Fibroblast of skin of right quadriceps (primary cell): ENCODE measurements at places on chromosomes 2 and 18.
A peak's percentile ranks its signal among the peaks of the same experiment; 100 is the strongest.

- DNase-seq = peak; percentile 42
Observed at GRCh38 chr18:45688833-45689232, 35.1 kb upstream of the SLC14A1 start.

GRCh38 chr18:63237881-63238692, 81.5 kb downstream of the BCL2 start:
- peak; percentile 84 for DNase-seq

GRCh38 chr2:128617029-128617590, 298.4 kb upstream of the HS6ST1 start:
- no peak for DNase-seq

DNA sequence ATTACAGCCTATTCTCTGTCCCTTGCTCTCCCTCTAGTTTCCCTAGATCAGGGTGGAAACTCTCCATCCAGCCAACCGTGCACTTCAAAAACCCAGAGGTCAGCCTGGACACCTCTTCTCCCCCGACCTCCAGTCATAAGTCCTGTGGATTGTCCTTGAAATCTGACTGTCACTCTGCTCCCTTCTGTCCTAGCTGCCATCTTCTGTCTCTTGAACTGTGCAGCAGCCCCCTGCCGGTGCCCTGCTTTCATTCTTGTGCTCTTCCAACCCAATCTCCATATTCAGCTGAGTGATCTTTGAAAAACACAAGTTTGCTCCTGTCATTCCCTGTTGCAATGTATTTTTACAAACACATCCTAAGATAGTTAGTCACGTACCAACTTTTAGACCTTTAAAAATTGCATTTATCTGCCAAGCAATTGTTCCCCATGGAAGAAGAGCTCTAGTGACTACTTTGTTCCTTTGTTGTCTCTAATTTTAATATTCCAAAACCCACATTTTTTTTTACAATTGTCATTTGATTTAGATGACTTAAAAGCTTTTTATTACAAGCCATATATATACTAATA, 254.3 kb downstream of the CAMKMT start:
- DNase-seq = no peak

- DNase-seq = peak; percentile 88
Observed at GRCh38 chr18:60984510-60984909, 348.7 kb upstream of the CDH20 start.

GRCh38 chr18:22018366-22018765, 151.0 kb upstream of the GATA6 start:
- no peak for DNase-seq

DNA sequence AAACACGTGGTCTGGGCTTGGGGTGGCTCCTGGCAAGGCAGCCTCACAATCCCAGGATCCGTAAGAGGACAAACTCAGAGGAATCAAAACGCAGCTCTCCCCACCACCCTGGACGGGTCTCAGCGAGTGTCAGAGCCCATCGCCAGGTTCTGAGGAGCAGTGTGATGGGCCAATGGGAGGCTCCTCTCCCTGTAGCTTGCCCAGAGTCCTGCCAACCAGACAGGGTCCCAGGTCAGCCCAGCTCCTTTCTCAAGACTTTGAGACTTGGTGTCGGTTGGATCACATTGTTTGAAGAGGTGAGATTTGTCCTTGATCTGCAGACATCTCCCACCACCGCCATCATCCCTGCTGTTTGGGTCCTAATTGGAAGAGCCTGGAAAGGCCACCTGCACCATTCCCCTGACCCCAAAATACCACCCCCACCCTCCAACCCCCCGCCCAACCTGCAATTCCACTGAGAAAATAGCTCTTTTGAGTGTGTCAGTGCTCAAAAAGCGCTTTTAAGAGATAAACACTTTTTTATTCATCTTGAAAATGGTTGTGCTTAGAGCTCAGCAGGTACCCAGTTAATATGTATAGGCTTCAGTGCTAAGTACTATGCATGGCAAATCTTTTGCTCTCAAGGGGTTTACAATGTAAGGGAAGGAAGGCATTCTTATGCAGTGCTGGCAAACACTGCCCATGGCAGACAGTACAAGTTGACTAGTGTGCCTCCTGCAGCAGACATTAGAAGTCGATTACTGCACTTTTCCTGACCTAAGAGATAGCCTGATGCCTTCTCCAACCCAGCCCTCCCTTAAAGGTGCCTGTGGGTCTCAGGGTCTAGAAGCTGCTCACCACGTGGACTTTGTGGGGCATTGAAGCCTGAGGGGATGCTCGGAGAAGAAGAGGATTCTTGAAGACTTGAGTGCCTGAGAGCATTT, 50.6 kb downstream of the GLI2 start:
- DNase-seq = no peak

DNA sequence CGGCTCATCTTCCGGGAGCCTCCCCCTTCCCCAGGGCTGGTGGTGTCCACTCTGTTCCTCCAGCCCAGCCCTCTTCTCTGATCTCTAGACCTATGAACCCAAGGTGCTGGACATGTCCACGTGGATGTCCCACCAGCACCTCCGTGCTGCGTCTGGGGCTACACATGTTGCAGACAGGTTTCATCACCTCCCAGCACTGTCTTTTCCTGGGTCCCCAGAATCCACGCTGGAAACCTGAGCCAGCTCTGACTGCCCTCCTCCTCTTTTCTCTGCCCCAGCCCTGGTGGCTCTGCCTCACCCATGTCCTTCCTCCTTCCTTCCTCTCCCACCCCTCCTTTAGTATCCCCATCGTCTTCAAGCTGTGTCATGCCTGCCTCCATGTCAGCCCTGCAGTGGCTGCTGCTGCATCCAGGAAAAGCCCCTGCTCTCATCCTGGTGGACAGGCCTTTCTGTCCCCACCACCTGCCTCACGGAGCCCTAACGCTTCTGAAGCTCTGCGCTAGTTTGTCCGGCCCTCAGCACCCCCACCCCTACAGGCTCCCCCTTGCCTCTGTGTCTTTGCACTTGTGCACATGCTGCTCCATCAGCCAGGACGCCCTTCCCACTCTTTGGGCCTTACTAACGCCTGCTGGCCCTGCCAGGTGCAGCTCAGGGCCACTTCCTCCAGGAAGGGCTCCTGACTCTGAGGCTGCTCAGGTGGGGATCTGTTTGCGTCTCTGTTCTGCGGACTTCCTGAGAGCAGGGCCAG, 105.9 kb downstream of the DYSF start:
- DNase-seq = no peak

GRCh38 chr2:109046925-109047508, 58.0 kb upstream of the EDAR start:
- DNase-seq = no peak

GRCh38 chr18:8984131-8984721, 118.3 kb upstream of the NDUFV2 start:
- DNase-seq = peak; percentile 56

- no peak for DNase-seq
Observed at GRCh38 chr18:6782861-6783260, 53.3 kb downstream of the ARHGAP28 start.

DNA sequence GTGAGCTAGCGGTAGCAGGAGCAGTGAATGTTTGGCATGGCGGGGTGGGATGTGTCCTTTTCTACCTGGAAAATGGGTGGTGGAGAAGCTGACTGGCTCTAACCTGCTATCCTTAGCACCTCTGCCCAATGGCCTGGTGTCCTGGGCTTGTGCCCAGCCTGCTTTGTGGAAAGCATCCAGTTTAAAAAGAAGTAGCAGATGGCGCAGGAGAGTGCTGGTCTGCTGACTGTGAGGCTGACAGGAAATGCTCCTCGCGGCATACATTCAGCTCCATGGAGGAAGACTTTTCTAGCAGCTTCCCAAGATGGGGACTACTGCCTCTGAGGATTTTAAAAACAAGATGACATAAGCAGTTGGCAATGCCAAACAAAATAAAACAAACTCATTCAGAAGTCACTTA, 56.2 kb upstream of the LYPD6B start:
- DNase-seq = no peak

DNA sequence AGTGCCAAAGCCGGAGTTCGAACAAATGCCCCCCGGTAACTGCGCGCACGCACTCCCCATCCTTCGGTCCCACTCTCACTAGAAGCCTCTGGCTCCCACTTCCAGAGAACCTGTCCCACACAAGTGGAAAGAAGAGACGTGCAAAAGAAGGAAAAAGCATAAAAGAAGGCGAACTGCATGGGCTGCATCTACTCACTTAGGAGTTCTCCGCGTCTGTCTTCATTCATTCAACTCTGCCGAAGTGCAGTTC, 312 bp downstream of the NR4A2 start:
- DNase-seq = no peak

- peak; percentile 39 for DNase-seq
Observed at GRCh38 chr2:42048299-42049220, 739 bp downstream of the PKDCC start.

GRCh38 chr2:31202041-31202440, 15.3 kb downstream of the CAPN14 start:
- DNase-seq = no peak

DNA sequence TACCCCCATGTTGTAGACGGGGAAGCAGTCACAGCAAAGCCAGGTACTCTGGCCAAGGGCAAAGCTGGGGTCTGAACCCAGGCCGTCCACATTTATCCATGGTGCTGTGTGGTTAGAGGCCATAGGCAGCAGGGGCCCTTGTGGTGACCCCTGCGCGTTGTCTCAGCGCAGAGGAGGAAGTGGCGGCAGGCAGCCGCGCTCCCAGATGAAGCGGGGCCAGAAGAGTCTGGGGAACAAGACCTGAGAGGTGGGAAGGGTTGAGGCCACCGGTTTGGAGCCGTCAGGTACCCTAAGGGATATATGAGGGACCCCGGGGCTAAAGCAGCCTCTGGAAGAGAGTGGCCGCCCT, 770 bp downstream of the ZNF396 start:
- DNase-seq = no peak

GRCh38 chr2:6231166-6231565, 539.0 kb downstream of the SOX11 start:
- no peak for DNase-seq

DNA sequence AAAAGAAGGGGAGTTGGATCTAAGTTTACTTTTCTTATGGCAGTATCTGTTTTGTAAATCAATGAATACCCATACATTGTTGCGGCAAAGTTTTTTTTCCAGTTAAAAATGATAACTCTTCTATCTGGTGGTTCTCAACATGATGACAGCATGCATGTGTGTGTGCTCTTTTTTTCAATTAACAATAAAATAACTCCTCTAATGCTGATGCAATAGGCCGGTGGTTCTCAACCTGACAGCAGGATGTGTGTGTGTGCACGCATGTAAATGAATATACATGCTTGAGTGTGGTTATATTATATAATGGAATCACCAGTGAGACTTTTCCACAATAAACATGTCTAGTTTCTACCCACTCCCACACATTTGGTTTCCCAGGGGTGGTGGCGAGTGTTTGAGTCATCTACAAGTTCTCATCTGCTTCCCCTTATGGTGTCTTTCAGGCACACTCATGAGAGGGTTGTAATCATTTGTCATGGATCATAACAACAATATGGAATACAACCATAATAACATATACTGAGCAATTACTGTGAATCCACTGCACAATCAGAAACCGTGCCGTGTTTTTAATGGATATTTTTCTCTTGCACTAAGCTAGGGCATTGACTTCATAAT, 31.2 kb downstream of the PARD3B start:
- DNase-seq = peak; percentile 2

GRCh38 chr2:203787979-203788378, 79.6 kb upstream of the CTLA4 start:
- no peak for DNase-seq

GRCh38 chr2:142866426-142866825, 11.0 kb upstream of the KYNU start:
- DNase-seq = no peak

DNA sequence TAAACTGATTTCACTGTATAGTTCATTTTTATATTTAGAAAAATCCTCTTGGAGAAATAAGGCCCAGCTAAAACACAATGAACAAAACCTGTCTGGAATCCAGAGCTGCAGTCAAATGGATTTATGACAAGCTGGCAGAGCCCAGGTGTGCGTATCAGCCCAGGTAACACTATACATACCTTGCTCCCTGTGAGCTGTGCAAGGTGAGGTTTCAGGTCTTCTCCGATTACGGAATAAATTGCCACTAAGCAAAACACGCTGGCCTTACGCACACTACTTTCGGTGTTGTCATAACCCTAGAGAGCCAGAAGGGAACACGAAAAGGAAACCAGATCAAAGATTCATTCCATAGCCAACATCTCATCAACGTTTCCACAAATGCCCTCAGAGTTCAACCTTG, 61.9 kb upstream of the TFCP2L1 start:
- DNase-seq = no peak

- DNase-seq = no peak
Observed at GRCh38 chr18:50410894-50411293, 36.0 kb downstream of the SKA1 start.

- DNase-seq = no peak
Observed at GRCh38 chr18:76234676-76235060, 260.4 kb downstream of the ZNF516 start.

DNA sequence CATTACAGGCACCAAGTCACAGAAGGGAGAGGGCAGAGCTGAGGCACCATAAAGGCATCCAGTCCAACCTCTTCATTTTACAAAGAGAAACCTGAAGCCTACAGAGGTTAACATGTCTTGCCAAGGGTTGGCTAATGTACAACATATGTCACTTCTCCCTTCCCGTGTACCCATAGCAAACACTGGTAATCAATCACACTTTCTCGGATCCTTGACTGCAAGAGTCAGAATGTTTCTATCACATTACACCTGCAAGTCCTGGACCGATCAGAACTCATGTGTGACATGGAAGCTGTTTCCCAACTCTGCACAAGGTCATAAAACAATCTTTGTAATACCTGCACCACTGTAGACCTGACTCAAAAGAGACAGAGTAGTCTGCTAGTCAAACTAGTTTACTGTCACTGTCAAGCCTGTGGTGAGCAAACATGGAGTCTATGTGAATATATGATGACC, 6.0 kb downstream of the ANKRD44 start:
- DNase-seq = no peak

- DNase-seq = no peak
Observed at GRCh38 chr2:127194447-127194846, 25.7 kb downstream of the CYP27C1 start.

- DNase-seq = peak; percentile 38
Observed at GRCh38 chr18:3972291-3972930, 482.7 kb downstream of the DLGAP1 start.

DNA sequence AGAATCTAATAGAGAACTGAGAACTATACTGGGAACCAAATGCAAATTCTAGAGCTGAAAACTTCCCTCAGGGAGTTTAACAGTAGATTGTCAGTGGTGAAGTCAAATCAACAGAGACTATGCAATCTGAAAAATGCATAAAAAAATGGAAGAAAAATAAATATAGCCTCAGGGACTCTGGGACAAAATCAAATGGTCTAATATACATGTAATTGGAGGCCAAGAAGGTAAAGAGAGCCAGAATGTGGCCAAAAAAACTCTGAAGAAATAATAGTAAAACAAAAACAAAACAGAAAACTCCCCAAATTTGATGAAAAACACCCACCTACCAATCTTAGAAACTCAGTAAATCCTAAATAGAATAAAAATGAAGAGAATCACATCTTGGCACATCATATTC, 16.5 kb downstream of the DNAJC27 start:
- no peak for DNase-seq

GRCh38 chr2:15756011-15756550, 164.4 kb downstream of the DDX1 start:
- no peak for DNase-seq
